ENCODE measurements at places on chromosomes 1 and 21. TPM values are rescaled to one million over a fixed set of nuclear protein-coding genes. Genes with fewer than 3 reads are reported as not detected.

- no peak for DNase-seq
These were observed 108.3 kb downstream of the TNR start for GRCh38 chr1:175635092-175635491.

The RHBDL2 gene
- not detected for total RNA-seq

The CASZ1 gene
- 3.9 TPM for total RNA-seq

DNA sequence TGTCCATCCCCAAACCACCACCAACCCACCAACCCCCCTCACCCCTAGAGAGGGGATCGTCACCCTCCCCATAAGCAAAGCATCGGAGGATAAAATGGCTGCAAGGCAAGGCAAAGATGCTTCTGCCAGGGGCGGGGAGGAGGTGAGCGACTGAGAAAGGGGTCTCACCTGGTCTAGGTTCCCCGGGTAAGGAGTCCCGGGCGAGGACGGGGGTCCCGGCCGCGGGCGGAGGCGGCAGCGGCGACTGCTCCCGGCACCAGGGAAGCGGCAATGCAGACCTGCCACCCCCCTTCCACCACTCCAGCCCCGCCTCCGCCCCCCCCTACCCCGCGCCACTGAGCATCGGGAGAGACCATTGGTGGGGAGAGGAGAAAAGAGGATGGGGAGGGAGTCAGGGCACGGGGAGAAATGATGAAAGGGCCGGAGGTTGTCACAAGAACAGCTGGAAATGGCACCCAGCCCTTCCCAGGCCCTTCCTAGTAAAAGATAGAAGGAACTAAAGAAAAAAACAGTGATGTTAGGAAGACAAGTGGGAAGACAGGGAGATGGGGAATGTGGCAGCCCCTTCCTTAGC is at the start of gene SV2A:
Gene SV2A (minus strand): TSS at position 274 of the 574 bp plus-strand sequence. CDS start 4,004 bp downstream, outside the sequence.
- peak; percentile 17 for DNase-seq

DNA sequence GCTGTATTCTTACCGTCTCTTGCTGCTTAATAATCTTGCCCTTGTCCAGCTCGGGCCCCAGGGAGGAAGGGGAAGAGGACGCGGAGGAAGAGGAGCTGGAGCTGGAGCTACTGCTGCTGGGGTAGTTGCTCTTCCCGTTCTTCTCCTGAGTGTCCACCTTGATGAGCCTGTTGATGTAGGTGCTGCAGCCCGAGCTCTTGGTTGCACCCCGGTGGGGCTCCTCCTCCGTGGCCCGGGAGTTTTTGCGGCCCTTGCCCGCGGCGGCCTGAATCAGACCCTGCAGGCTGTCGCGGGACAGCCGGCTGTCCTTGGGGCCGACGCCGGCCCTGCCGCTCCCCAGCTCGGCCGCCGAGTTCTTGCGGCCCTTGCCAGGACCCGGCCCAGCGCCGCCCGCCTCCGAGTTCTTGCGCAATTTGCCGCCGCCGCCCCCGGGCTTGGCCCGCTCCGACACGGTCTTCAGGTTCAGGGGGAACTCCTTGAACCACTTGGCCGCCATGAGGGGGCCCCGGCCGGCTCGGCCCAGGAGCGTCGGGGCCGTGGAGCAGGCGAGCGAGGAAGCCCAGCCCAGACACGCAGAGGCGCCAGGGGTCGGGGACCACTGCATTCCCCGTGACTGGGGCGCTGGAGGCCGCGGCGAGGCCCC is 475 bp upstream of the TDRD10 start:
- DNase-seq, result no peak

DNA sequence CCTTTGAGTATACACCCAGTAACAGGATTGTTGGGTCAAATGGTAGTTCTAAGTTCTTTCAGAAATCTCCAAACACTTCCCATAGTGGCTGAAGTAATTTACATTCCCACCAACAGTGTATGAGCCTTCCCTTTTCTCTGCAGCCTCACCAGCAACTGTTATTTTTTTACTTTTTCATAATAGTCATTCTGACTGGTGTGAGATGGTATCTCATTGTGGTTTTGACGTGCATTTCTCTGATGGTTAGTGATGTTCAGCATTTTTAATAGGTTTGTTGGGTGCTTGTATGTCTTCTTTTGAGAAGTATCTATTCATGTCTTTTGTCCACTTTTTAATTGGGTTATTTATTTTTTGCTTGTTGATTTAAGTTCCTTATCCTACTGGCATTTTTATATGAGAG is 26.4 kb upstream of the LAMC1 start:
- DNase-seq, result no peak

DNA sequence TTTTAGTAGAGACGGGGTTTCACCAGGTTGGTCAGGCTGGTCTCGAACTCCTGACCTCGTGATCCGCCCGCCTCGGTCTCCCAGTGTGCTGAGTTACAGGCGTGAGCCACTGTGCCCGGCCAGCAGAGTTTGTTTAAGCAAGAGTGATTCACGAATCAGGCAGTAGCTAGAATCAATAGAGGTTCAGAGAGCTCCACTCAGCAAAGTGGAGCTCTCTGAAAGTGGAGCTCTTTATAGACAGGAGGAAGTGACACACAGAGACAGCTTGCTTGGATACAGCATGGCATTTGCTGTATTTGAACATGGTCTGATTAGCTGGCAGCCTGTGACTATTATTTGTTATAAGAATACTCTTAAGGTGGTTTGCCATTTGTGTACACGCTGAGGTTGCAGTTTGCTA is 27.1 kb upstream of the CD34 start:
- no peak for DNase-seq

The VWA1 gene
- total RNA-seq, result not detected

GRCh38 chr1:2927393-2928360 is 93.6 kb upstream of the ACTRT2 start:
- DNase-seq, result peak; percentile 5

DNA sequence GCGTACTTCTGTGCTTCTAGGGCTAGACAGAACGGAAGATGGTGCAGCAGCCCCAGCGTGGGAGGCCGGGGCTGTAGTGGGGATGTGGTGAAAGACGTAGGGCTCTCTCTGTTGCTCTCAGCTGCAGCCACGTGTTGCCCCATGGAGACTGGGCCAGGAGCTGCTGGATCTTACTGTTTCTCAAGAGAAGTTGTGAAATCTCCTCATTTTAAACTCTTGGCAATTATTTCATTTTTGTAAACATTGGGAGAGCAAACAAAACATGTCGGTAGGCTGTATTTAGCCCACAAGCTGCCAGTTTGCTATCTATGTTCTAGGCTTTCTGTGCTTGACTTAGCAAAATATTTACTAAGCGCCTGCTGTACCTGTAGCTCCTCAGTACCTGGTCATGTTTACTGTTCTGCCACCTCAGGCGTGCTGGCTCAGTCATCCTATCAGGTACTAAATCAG is 15.9 kb upstream of the ELOA start:
- peak; percentile 40 for DNase-seq
